Metanephros (tissue), 2 donors: ENCODE measurements at places on chromosomes 4 and X. TPM values are rescaled to one million over a fixed set of nuclear protein-coding genes. Genes with fewer than 3 reads are reported as not detected.

GAGE1 gene
- not detected for total RNA-seq

MAOB gene
- total RNA-seq, result 12.9 TPM

ZNF595 gene
- 29.5 TPM for total RNA-seq

UCP1 gene
- total RNA-seq, result not detected

ARX gene
- 0.06 TPM for total RNA-seq

MAP3K15 gene
- 5.0 TPM for total RNA-seq

ARHGAP24 gene
- total RNA-seq, result 75.7 TPM

SPON2 gene
- total RNA-seq, result 49.7 TPM

SMIM31 gene
- not detected for total RNA-seq
